ENCODE measurements at places on chromosomes 12 and 14.

DNA sequence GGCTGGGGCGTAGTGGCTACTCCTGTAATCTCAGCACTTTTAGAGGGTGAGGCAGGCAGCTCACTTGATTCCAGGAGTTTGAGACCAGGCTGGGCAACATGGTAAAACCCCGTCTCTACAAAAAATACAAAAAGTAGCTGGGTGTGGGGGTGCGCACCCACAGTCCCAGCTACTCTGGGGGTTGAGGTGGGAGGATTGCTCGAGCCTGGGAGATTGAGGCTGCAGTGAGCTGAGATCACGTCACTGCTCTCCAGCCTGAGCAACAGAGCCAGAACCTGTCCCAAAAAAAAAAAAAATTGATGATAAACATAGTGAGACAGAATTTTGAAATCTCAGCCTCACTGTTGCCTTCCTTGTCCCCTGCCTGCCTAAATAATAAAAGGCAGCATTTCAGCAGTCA, 40.0 kb downstream of the PTPN11 start:
- no peak for DNase-seq
- H3K27me3 ChIP-seq, result no peaks in the 10 kb centered on the region
- no peak overlapping the region for H3K4me3 ChIP-seq
- H3K27ac ChIP-seq, result no peak overlapping the region

GRCh38 chr12:82893896-82894295, 207.2 kb downstream of the TMTC2 start:
- no peaks in the 10 kb centered on the region for H3K36me3 ChIP-seq
- no peaks in the 10 kb centered on the region for H3K4me1 ChIP-seq
- no peak overlapping the region for H3K27ac ChIP-seq
- no peaks in the 10 kb centered on the region for H3K27me3 ChIP-seq

- H3K4me3 ChIP-seq, result no peak overlapping the region
- no peaks in the 10 kb centered on the region for H3K36me3 ChIP-seq
- H3K27ac ChIP-seq, result no peak overlapping the region
- no peak for DNase-seq
Observed at GRCh38 chr12:81252228-81252627, 174.3 kb downstream of the ACSS3 start.

- H3K27me3 ChIP-seq, result peaks cover 54% of the 10 kb centered on the region
- no peaks in the 10 kb centered on the region for H3K36me3 ChIP-seq
- no peak overlapping the region for H3K27ac ChIP-seq
- no peak for DNase-seq
- no peak overlapping the region for H3K4me3 ChIP-seq
- no peaks in the 10 kb centered on the region for H3K4me1 ChIP-seq
Observed at GRCh38 chr14:23177181-23177580, 6.3 kb downstream of the SLC7A8 start.

DNA sequence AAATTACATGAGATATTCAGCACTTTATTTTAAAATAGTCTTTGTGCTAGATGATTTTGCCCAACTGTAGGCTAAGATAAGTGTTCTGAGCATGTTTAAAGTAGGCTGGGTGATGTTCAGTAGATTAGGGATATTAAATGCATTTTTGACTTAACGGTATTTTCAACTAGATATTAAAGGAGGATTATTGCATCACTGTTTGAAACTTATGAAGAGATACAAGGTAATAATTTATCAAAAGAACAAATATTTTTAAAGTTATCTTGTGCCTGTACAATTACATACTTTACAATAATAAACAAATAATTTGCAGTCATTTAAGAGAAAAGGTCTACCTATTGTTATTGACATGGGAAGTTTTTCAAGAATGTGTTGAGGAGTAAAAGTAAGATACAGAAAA, 368.6 kb upstream of the DCN start:
- no peaks in the 10 kb centered on the region for H3K36me3 ChIP-seq
- no peak overlapping the region for H3K4me3 ChIP-seq
- DNase-seq, result no peak

DNA sequence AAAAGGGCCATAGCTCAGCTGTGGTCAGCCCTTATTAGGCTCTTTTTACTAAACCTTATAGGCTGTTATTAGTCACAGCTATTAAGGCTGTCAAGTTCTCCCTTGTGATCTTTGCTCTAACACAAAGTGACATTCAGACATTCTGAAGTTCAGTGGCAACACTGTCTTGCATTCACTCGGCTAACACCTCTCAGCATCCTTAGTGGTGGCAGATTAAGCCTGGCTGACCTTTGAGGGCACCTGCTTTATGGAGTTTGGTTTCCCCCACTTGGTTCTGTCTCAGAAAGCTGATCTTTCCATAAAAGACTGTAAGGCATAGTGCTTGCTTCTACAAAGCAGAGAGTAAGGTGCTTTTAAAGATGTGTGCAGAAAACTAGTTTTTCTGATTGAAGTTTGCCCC, 677.4 kb upstream of the TMEM132C start:
- no peak overlapping the region for H3K27ac ChIP-seq
- H3K4me1 ChIP-seq, result no peaks in the 10 kb centered on the region
- no peak overlapping the region for H3K4me3 ChIP-seq
- H3K27me3 ChIP-seq, result no peaks in the 10 kb centered on the region
- H3K36me3 ChIP-seq, result no peaks in the 10 kb centered on the region

GRCh38 chr12:120962532-120963020, 15.8 kb upstream of the HNF1A start:
- H3K36me3 ChIP-seq, result no peaks in the 10 kb centered on the region
- no peaks in the 10 kb centered on the region for H3K27me3 ChIP-seq
- H3K4me1 ChIP-seq, result no peaks in the 10 kb centered on the region
- DNase-seq, result no peak

DNA sequence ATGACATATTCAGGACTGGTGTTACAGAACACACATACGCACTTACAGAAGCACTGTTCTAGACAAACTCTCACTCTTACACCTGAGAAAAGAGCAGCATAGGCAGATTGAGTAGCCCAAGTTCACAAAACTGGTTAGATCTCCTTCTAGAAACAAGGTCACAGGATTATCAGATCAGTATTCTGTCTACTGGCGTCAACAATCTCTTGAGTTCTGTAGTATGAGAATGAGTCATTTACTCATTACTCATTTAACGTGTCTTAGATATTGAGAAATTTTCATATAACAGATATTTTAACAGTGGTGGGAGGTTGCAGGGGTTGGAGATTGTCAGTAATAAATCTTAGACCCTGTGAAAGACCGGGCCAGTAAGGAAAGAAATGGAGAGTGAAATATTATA, 2.8 kb upstream of the TSPAN8 start:
- no peaks in the 10 kb centered on the region for H3K4me1 ChIP-seq
- H3K27me3 ChIP-seq, result no peaks in the 10 kb centered on the region
- DNase-seq, result no peak

DNA sequence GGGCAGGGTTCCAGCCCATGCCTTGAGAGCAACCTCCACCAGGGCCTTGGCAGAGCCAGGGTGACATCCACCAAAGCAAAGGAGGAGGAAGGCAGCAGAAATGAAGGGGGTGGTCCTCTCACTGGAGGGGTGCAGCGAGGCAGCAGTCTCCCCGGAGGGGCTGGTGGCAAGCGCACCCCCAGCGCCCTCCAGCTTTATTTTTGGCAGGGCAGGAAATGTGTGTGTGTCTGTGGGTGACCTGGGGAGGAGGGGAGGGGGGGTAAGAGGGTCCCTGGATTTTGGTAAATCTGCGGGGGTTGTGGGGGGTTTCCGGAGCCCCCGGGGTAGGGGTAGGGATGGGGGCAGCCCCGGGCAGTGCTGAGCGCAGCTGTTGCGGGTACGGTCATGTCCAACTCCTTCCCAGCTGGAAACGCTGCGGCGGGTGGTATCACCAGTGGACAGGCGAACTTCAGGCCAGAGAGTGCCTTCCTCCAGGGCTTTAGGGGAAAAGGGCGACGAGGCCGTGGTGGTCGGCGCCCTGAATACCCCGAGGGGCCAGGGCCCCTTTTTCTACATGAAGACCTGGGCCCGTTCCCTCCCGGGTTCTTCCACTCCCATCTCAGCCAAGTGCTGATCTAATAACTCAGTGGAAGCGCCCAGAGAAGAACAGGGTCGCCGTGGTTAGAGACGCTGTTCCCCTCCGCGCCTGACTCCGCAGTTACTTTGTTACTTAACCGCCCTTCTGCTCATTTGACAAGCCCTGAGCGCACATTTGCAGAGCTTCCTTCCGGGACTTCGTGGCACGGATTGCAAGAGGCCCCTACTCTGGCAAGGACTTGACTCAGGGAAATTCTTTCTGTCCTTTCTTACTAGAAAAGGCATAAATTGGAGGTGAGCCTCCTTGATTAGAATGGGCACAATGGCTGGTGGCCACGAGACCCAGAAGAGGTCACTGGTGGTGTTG, 55.2 kb downstream of the FOS start:
- peaks cover 19% of the 10 kb centered on the region for H3K27me3 ChIP-seq
- H3K4me1 ChIP-seq, result no peaks in the 10 kb centered on the region
- H3K4me3 ChIP-seq, result no peak overlapping the region
- no peak for DNase-seq
- H3K27ac ChIP-seq, result no peak overlapping the region

DNA sequence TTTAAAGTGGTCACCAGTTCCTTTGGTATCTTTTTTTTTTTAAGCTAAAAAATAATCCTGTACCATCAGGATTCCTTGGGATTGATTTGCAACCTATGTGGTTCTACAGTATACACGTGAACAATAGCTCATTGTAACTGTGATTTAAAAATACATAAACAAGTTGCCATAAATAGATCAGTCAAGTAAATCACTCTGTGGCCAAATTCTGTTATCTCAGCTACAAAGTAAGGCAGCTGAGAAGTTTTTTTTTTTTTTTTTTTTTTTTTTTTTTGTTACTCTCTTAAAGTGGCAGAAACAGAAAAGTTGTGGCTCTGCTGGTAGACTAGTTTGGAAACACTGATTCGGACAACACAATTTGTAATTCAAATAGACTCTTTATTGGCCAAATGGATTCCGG, 104.5 kb downstream of the PRICKLE1 start:
- no peak overlapping the region for H3K27ac ChIP-seq
- no peak overlapping the region for H3K4me3 ChIP-seq
- no peaks in the 10 kb centered on the region for H3K36me3 ChIP-seq
- H3K4me1 ChIP-seq, result no peaks in the 10 kb centered on the region
- DNase-seq, result no peak

GRCh38 chr12:2618291-2618995, 176.3 kb upstream of the FKBP4 start:
- H3K27ac ChIP-seq, result no peak overlapping the region
- H3K27me3 ChIP-seq, result peaks cover 20% of the 10 kb centered on the region
- no peaks in the 10 kb centered on the region for H3K36me3 ChIP-seq
- H3K4me3 ChIP-seq, result no peak overlapping the region
- H3K4me1 ChIP-seq, result no peaks in the 10 kb centered on the region
- no peak for DNase-seq

- no peak overlapping the region for H3K27ac ChIP-seq
- no peaks in the 10 kb centered on the region for H3K27me3 ChIP-seq
- no peaks in the 10 kb centered on the region for H3K4me1 ChIP-seq
- H3K36me3 ChIP-seq, result no peaks in the 10 kb centered on the region
Observed at GRCh38 chr12:129848876-129849275, 54.9 kb downstream of the TMEM132D start.

DNA sequence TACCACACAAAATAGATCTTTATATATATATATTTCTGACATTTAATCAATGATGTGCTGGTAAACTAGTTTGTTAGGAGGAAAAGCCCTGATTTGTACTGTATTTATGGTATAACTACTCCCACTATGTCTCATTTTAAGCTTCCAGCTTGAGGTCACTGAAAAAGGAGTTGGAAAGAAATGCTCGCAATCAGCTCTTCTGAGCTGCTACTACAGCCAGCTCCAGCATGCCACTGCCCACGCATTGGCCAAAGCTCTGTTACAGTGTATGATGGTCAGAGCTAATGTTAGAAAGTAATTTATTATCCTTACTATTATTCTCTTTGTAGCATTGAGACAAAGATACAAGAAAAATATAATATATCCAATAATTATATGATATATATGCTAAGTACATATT, 55.0 kb upstream of the PCED1B start:
- H3K36me3 ChIP-seq, result no peaks in the 10 kb centered on the region
- H3K27ac ChIP-seq, result no peak overlapping the region
- DNase-seq, result no peak
- H3K4me1 ChIP-seq, result no peaks in the 10 kb centered on the region
- no peak overlapping the region for H3K4me3 ChIP-seq
- peaks cover 5% of the 10 kb centered on the region for H3K27me3 ChIP-seq

DNA sequence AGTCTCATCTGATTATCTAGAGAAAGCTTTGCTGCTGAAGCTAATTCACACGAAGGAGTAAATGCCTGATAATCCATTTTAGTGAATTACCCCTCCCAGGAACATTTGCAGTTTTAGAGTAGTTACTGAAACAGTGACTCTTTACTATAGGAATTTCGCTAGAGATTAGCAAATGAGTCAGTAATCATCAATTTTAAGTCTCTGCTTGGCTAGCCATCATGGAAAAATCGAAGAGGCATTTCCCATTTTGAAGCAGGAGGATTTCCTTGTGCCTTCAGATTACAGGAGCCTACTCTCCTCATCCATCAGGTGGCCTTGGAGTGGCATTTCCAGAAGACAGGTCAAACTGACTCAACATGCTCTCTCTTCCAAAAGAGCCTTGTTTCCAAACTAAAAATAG, 154.5 kb downstream of the EGLN3 start:
- no peak for DNase-seq
- H3K36me3 ChIP-seq, result no peaks in the 10 kb centered on the region
- H3K4me3 ChIP-seq, result no peak overlapping the region
- H3K27ac ChIP-seq, result no peak overlapping the region

DNA sequence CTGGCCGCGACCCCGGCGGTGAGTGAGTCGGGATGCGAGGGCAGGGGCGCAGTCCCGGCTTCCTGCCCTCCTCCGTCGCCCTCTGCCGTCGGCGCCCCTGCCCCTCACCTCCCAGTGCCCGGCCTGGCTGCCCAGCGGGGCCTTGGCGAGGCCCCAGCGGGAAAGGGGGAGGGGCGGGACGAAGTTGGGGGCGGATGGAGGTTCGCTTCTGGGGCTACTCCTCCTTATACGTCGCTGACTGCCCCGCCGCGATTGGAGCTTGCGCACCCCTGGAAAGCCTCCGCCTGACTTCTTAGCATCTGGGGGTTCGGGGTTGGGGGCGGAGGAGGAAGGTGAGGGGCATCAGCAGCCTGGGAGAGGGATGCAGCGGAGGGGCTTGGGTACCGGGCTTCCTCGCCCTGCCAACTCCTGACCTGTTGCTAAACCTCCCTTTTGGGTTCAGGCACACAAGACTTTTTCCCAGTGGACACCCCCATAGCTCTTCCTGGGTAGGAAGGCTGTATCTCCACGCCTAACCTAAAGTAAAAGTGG, 406 bp downstream of the TMEM263 start:
- peak overlapping the region; percentile 99 for H3K4me3 ChIP-seq
- no peak for DNase-seq
- H3K36me3 ChIP-seq, result no peaks in the 10 kb centered on the region
- peaks cover 33% of the 10 kb centered on the region for H3K4me1 ChIP-seq
- H3K27ac ChIP-seq, result peak overlapping the region; percentile 72

GRCh38 chr14:101734246-101734847, 27.2 kb upstream of the PPP2R5C start:
- no peak for DNase-seq
- H3K27ac ChIP-seq, result no peak overlapping the region
- no peak overlapping the region for H3K4me3 ChIP-seq
- peaks cover 8% of the 10 kb centered on the region for H3K4me1 ChIP-seq
- no peaks in the 10 kb centered on the region for H3K36me3 ChIP-seq
- no peaks in the 10 kb centered on the region for H3K27me3 ChIP-seq
